ENCODE measurements at places on chromosomes 5 and 9.

DNA sequence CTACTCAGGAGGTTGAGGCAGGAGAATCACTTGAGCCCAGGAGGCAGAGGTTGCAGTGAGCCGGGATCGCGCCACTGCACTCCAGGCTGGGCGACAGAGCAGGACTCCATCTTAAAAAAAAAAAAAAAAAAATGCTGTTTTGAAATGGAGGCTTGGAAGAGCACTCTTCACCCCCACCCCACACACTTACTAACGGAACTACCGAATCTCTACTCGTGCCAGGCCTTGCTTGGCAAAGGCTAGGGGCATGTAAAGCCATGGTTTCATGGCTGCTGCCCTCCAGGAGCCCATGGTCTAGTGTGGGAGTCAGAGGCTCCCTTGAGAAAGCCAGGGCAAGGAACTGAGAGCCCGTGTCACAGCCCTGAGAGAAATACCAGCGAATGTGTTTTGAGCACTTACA, 21.3 kb downstream of the PCDHGC5 start:
- peak; percentile 43 for DNase-seq

DNA sequence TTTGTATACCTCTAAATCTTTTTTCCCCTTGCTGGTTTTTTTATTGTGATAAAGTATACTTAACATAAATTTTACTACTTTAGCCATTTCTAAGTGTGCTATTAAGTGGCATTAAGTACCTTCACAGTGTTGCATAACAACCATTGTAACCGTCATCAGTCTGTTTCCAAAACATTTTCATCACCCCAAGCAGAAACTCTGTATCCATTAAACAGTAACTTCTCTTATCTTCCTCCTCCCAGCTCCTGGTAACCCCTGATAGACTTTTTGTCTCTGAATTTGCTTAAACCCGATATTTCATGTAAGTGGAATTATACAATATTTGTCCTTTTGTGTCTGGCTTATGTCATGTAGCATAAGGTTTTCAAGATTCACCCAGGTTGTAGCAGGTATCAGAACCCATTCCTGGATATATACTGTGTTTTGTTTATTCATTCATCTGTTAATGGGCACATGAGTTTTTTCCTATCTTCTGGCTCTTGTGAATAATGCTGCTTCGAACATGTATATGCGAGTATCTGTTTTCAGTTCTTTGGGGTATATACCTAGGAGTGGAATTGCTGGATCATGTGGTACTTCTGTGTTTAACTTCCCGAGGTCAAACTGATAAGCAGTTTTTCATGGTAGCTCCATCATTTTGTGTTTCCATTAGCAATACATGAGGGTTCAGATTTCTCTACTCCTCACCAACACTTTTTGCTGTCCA, 66.4 kb downstream of the EHMT1 start:
- DNase-seq, result no peak

GRCh38 chr5:147805030-147805454, 22.5 kb upstream of the JAKMIP2 start:
- no peak for DNase-seq

GRCh38 chr5:95347506-95348120, 43.6 kb upstream of the FAM81B start:
- no peak for DNase-seq

- no peak for DNase-seq
Measured at GRCh38 chr9:90724880-90725279, 76.7 kb upstream of the SYK start.

DNA sequence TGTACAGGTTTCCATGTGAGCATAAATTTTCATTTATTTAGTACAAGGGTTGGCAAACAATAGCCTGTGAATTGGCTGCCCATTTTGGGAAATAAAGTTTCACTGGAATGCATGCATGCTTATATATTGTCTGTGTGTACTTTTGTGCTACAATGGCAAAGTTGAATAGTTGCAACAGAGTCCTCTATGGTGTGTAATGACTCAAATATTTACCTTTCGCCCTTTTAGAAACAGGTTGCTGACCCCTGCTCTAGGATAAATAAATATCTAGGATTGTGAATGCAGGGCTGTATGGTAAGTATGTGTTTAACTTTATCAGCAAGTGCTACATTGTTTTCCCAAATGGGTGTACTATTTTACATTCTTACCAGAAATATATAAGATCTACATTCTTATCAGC, 47.2 kb downstream of the XRCC4 start:
- DNase-seq, result no peak

DNA sequence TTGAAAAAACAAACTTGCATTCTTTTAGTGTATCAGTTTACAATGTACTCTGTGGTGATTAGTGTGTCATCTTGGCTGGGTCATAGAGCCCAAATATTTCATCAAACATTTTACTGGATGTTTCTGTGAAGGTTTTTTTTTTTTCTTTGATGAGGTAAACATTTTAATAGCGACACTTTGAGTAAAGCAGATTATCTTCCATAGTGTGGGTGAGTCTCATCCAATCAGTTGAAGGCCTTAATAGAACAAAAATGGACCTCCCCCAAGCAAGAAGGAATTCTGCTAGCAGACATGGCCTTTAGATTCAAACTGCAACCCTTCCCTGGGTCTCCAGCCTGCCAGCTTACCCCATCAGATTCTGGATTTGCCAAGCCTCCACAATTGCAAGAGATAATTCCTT, 72.5 kb downstream of the FSTL4 start:
- DNase-seq, result no peak

Measured in coronary artery (tissue), 2 donors.